Adipocyte (in vitro differentiated cells): ENCODE measurements at places on chromosomes 6 and 20.

- DNase-seq: no peak
Measured at GRCh38 chr6:126076992-126077664, 90.8 kb downstream of the TRMT11 start.

GRCh38 chr6:31952140-31952805, 6.4 kb downstream of the CFB start:
- peak; percentile 87 for DNase-seq

- DNase-seq: no peak
Measured at GRCh38 chr6:145532361-145532760, 203.0 kb downstream of the EPM2A start.

DNA sequence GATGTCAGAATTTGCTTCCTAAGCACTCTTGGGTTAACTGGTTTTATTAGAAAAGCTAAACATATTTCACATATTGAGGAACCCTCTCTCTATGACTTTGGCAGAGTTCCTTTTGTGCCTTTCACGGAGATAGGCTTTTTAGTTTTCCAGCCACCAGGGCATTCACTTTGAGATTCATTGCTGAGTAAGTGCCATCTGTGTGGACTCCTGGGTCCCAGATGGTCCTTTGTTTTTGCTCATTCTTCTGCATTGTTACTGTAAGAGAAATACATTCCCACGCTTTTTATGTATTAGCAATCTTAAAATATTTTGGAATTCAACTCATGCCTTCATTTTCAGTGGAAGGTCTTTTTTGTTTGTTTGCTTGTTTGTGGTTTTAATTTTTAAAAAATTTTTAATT, 76.3 kb upstream of the PHACTR2 start:
- no peak for DNase-seq

- DNase-seq: no peak
Measured at GRCh38 chr6:36139991-36140710, 9.8 kb downstream of the MAPK13 start.

DNA sequence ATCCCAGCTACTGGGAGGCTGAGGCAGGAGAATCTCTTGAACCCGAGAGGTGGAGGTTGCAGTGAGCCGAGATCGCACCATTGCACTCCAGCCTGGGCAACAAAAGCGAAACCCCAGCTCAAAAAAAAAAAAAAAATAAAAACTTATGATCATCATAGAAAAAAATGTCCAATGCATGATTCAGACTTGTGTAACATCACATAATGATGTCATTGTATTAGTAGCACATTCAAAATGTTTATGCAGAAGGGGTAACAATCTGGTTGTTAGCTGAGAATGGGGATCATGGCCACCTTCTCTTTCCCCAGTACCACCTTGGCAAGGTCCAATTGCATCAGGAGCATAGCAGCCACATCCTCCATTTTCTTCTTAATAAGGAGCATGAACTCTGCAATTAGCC, 137.6 kb upstream of the MARCKS start:
- DNase-seq: peak; percentile 55

DNA sequence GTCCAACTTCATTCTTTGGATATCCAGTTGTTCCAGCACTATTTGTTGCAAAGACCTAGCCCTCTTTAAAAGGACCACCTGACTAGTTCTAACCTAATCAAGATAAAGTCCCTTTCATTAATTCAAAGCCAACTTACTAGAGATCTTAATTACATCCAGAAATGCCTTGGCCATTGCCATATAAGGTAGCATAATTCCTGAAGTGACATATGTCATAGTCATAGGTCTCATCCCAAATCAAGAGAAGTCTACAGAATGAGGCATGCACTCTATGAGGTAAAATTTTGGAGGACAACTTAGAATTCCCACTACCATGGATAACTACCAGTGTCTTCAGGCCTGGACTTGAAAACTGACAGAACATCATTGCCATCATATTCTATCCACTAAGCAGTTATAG, 420.4 kb upstream of the ID4 start:
- no peak for DNase-seq

DNA sequence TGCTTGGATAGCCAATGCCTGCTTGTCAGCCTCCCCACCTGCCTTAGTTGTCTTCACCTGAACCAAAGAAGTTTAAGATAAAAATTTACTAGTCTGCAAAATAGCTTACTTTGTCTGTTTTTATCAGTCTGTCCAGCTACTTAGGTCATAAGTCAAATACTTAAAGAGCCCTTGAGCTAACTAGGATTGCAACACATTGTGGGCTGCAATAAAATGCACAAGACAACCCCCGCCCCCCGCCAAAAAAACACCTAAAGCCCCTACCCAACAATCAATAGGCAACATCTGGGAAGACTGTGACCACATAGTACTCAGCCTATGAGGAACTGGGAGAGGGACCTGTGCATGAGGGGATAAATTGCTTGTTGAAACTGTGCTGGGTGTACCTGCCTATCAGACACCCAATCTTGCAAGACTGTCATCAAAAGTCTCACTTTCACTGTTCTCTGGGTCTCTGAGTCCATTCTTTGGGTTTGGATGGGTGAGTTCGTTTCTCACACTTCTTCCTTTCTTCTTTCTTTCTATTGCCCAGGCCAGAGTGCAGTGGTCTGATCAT, 27.3 kb upstream of the ABCC10 start:
- no peak for DNase-seq

GRCh38 chr6:53811082-53811481, 16.3 kb downstream of the LRRC1 start:
- no peak for DNase-seq

DNA sequence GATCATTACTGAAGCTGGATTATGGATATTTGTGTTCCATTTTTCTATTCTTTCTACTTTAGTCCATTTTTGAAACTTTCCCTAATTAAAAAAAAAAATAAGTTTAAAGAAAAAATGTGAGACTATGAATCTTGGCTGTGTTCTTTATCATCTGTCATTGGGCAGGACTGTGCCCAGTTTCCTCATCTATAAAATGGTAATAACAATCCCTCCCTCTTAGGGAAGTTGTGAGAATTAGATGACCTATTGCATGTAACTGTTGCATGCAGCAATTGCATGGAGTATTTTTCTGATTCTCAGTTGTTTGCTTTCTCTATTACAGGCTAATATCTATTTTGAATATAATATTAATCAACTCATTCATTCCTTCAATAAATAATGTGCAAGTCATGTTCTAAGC, 108.2 kb upstream of the LOC128125822 start:
- DNase-seq: no peak

DNA sequence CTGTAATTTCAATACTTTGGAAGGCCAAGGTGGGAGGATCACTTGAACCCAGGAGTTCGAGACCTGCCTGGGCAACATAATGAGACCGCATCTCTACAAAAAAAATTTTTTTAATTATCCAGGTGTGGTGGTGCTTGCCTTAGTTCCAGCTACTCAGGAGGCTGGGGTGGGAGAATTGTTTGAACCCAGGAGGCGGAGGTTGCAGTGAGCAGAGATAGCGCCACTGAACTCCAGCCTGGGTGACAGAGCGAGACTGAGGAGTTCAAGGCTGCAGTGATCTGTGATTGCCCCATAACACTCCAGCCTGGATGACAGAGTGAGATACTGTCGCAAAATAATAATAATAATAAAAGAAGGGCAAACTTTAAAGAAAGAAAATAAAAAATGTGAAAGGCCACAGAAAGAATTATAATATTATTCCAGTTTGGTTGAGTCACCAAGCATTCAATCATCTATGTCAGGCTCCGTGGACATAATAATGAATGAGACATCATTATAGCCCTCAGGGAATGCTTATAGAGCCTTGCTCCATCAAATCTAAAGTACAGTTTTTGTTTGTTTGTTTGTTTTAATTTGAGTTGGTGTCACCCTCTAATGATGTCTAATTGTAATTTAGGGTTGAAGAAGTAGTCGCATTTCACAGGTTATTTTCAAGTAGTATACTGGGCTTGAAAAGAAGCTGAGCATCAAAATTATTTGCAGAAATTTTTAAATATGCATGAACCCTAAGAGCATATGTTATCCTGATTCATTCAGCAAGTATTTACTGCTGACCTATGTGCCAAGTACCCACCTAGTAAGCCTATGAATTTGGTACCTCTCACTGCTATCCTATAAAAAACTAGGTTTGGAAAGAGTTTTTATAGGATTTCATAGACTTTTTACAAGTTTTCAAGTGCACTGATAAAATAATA, 15.1 kb downstream of the GLYATL3 start:
- no peak for DNase-seq

GRCh38 chr6:22082218-22082617, 214.6 kb downstream of the PRL start:
- DNase-seq: no peak

DNA sequence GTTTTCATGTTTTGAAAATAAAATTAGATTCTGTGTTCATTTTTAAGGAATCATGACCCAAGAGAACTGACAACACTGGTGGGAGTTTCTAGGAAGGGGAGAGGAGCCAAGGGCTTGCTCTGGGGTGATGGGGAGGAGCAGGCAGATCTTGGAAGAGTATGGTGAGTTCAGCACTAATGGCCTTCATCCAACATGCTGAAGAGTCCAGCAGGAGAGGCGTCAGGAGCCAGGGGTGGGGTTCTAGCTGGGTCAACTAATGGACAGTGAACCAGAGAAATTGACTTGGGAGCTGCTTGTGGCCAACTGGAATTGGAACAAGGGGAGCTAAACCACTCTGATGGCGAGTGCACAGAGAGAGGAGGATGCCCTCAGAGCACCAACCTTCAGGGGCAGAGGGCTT, 107.1 kb downstream of the MRPL14 start:
- no peak for DNase-seq

DNA sequence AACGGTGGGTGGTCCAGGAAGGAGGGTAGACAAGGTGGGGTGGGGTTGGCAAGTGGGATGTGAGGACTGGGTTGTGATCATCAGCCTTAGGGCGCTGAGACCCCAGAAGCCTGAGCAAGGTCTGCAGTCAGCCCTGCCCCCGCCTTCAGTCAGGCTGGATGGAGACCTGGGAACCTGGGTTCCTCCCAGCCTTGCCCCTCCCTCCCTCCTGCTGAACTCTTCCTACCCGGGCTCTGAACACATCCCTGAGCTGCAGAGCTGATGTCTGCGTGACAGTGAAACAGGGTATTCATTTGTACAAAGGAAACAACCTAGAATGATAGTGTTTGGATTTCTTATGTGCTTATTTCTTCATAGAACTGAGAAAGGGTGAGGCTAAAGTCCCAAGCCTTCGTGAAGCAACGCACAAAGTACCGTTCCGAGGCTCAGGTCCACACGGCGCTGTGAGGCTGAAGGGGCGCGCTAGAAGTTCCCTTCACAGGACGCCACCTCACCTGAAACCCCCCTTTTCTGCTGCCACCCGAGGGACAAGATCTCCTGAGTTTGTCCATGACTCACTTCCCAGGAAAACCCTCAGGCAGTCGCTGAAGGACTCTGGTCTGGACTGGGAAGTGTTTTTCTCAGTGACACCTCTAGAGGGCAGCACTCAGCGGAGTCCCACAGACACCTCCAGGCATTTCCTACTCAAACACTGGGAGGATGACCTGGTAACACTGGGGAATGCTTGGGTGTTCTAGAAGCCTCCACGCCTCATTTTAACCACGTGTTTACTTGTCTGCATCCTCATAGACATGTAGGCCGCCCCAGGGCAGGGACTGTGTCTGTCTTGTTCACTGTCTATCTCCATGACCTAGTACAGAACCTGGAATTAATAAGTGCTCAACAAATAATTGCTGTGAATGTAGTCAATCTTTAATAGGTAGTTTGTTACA, 1.2 kb downstream of the GSTA5 start:
- DNase-seq: peak; percentile 59

DNA sequence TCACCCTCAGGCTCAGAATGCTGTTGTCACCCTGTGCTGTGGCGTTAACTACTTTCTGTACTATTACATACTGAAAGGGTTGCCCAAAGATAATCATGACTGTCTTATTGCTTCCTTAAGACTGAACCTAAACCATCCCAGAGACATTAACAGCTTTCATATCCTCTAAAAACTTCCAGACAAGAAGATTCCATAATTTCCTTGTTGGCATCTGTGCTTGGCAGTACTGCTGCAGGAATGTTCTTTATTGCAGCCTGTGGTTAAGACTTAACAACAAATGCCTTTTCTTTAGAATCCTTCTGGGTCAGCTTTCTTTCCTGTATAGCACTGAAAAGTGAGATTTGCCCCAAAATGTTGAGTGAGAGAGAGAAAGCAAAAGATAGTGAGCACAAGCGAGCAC, 109.7 kb downstream of the GJA10 start:
- DNase-seq: peak; percentile 24

- no peak for DNase-seq
Measured at GRCh38 chr6:40328986-40329545, 258.1 kb downstream of the LRFN2 start.

DNA sequence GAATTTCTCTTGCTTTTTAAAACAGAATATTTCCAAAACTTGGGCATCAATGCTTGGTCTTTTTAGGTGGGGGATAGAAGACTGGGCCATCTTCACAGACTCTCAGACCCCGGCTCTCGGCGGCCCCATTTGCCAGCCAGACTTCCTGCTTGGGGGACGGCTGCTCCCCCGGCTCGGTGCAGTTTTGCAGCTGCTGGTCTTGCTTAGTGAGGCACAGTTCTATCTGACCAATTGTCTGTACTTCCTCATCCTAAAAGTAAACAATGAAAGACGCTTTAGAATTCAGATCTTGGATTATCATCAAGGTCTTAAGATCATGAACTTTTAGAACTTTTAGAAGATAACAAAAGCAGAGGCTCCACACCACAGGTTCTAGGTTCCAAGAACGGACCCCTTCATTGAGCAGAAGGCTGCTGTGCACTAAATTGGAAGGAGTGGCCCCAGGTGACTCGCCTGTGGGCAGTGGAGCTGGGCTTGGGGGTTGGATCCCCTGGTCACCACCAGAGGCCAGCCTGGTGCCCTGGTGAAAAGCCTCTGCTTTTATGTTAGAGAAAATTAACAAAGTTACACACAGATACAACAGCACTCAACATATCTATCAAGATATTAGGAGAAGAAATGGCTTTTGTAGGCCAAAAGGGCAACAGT, 26.7 kb downstream of the RNASET2 start:
- DNase-seq: no peak

DNA sequence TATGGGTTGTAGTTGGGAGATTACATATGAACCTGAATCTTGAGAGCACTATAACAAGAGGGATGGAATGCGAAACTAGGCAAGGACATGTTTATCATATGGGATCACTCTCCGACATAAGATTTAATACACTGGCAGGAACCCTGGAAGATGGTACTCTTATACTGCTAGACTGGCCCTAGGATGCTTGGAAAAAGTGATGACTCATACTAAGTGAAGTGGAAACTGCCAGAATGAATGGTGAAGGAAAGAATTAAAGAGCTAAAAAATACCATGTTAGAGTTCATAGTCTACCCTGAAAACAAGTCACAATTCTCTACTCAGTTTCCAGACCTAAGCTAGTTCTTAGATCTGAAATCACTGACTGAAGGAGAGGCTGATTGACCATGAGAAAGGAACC, 45.5 kb upstream of the THEMIS start:
- no peak for DNase-seq

DNA sequence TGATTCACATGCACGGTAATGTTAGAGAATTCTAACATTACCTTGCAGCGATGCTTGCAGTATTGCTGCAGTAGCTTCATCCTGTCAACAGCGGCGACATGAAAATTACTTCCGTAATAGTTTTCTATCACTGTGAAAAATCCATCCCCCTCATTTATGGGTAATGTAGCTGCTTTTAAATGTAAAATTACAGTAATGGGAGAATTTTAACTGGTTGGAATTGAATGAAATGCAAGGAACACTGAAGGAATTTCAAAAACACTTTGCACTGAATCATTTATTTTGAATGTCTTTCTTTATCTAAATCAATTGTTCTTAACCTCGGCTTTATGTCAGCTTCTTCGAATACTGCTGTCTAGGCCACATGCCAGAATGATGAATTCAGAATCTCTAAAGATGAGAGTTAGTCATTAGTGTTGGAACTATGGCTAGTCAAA, 102.4 kb upstream of the HIVEP1 start:
- peak; percentile 73 for DNase-seq
